IMR-90 (cell line): ENCODE measurements at places on chromosomes 4 and X.
A peak's percentile ranks its signal among the peaks of the same experiment; 100 is the strongest.

DNA sequence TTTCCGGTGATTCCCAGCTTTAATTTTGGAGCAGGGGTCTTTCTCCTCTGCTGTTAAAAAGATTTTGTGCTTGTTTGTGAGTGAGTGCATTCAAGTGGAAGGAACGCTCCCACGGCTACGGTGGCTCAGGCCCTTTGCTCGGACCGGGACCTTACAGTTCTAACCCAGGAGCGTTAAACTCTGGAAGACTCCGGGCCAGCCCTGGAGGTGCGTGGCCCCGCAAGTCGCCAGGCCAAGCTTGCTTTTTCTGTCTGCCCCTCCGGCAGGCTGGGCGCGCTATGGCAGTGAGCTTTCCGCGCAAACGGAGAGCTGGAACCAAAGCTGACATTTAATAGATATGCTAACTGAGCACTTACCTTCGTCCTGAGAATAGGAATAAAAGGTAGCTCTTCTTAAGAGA is 18.3 kb upstream of the PITX2 start:
- H3K4me3 ChIP-seq: no peak overlapping the region
- H3K4me1 ChIP-seq: peaks cover 2% of the 10 kb centered on the region; the same call in 1 of the 2 replicates
- DNase-seq: no peak

GRCh38 chrX:16394290-16394689 is 227.0 kb downstream of the MAGEB17 start:
- no peaks in the 10 kb centered on the region; the same call in 1 of the 2 replicates for H3K27me3 ChIP-seq
- no peaks in the 10 kb centered on the region for H3K36me3 ChIP-seq
- peaks cover 2% of the 10 kb centered on the region; the same call in 1 of the 2 replicates for H3K4me1 ChIP-seq
- H3K4me3 ChIP-seq: no peak overlapping the region
- no peak for DNase-seq

GRCh38 chr4:15718959-15719358 is 16.1 kb downstream of the BST1 start:
- no peaks in the 10 kb centered on the region for H3K27me3 ChIP-seq
- no peak for DNase-seq
- no peak overlapping the region for H3K4me3 ChIP-seq
- no peaks in the 10 kb centered on the region for H3K36me3 ChIP-seq

- H3K4me3 ChIP-seq: no peak overlapping the region
- DNase-seq: no peak
- no peak overlapping the region for H3K27ac ChIP-seq
- no peaks in the 10 kb centered on the region for H3K4me1 ChIP-seq
Observed at GRCh38 chr4:99276417-99276816, 14.4 kb downstream of the ADH1A start.

DNA sequence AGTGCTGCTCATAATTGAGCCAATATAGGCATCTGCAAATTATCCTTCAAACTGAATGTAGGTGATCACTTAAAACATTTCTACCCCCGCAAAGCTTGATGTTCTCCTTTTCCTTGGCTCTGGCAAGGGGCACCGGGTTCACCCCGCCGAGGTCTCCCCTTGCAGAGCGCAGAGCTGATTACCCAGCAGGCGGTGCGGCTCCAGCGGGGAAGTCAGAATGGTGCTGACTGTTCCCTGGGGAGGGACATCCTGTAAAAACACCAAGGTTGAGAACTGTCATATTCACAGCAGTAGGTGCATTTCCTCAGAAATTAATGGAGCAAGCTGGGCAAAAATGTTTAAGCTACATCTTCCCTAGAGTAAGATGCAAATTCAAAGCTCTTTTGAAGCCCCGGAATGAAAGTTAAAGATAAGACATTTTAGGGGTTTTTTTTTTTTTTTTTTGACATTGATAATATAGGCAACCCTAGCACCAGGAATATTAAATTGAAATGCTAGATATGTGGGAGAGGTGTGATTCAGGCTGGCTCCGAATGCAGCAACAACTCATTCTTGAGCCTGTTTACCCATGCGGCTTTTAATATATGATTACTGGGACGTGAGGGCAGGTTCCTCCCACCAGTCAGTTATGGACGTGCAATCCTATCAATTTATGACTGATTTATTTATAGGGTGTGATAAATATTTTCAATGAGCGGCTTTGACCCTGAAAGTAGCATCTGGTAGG is 767.3 kb upstream of the TENM3 start:
- H3K27me3 ChIP-seq: no peaks in the 10 kb centered on the region
- no peaks in the 10 kb centered on the region for H3K4me1 ChIP-seq
- H3K4me3 ChIP-seq: 0 out of 2 replicates have a peak overlapping the region, but pooled peaks have one; percentile 16
- H3K36me3 ChIP-seq: no peaks in the 10 kb centered on the region
- H3K27ac ChIP-seq: no peak overlapping the region

DNA sequence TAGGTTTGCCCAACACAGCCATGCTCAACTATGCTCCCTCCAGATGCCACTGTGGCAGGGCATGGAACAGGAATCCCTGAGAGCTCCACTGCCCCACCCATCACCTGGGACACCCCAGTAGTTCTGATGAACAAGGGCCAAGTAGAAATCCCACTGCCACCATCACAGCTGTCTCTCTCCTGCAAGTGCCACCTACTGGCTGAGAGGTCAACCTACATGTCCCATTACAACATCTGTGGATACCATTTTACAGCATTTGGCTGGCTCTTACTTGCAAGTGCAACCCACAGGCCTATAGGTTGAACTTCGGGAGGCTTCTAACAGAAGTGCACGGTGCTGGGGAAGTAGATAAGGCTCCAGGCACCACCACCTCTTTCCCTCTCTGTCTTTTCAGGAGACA is 142.5 kb downstream of the CXXC4 start:
- no peaks in the 10 kb centered on the region for H3K36me3 ChIP-seq
- H3K4me3 ChIP-seq: no peak overlapping the region
- H3K27ac ChIP-seq: no peak overlapping the region

DNA sequence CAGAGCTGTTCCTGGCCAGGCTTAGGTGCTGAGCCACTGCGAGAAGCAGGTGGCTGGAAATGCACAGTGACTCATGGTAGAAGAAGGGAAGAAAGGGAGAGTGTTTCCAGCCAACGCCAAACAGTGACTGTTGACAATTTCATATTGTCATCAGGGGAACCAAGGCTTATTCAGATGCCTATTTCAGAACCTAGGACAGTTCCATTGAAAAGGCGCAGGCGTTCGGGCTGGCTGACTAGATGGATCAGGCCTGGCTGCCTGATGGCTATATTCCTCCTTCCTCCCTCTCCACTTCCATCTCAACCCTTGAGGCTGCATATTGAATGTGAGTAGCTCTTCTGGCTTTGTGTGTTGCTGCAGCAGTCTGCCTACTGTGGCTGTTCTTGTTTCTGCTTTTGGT is 73.0 kb upstream of the FRMPD4 start:
- peak; percentile 28 for DNase-seq
- H3K27me3 ChIP-seq: no peaks in the 10 kb centered on the region
- H3K4me3 ChIP-seq: no peak overlapping the region
- no peaks in the 10 kb centered on the region for H3K4me1 ChIP-seq

GRCh38 chr4:152164561-152164960 is 371.3 kb downstream of the FBXW7 start:
- H3K4me1 ChIP-seq: no peaks in the 10 kb centered on the region
- peaks cover 23% of the 10 kb centered on the region for H3K27me3 ChIP-seq
- no peak overlapping the region for H3K27ac ChIP-seq
- DNase-seq: no peak
- no peak overlapping the region for H3K4me3 ChIP-seq
- H3K36me3 ChIP-seq: no peaks in the 10 kb centered on the region

DNA sequence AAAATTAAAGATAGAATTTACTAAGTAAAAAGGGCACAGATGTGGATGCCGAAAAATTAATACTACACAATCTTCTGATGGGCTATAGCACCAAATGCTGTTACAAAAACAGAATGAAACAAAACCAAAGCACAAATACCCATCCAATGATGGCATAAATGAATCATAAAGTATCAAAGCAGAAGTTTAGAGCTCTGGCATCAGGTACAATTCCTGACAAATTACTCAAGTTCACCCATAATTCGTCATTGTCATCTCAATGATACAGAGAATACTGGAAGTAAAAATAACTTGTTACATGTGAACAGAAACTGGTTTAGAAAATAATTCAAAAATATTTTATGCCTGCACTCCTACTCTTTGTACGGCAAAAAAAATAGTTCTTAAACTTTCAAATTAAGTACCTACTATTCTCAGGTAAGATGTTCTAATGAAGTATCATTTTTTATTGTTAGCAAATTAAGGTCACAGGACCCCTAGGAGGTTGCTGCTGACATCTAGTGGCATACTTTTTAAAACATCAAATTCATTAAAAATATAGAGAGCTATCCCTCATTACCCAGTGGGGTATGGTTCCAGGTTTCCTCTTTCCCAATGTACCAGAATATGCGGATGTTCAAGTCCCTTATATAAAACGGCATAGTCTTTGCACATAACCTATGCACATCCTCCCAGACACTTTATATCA is 126.1 kb downstream of the INPP4B start:
- no peaks in the 10 kb centered on the region for H3K36me3 ChIP-seq
- no peaks in the 10 kb centered on the region for H3K27me3 ChIP-seq
- H3K4me3 ChIP-seq: no peak overlapping the region
- H3K4me1 ChIP-seq: no peaks in the 10 kb centered on the region
- peak; percentile 21 for DNase-seq

DNA sequence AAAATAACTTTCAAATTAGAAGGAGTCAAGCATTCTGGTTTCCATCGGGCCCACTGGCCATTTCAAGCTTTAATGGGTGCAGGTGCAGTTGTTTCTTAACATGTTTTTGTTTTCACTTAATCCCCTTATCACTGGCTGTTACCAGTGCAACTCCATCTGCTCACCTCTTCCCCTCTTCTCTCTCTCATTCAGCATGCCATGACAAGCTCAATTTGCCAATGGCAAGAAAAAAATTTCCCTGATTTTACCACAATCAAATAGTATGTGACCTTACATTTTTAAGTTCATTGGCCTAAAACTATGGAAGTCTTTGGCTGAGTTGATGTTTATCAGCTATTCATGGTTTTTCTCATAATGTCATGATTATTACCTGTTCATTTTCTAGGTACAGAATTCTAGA is 299.1 kb upstream of the BMP3 start:
- DNase-seq: no peak
- no peak overlapping the region for H3K4me3 ChIP-seq
- H3K4me1 ChIP-seq: no peaks in the 10 kb centered on the region
- no peaks in the 10 kb centered on the region for H3K36me3 ChIP-seq

DNA sequence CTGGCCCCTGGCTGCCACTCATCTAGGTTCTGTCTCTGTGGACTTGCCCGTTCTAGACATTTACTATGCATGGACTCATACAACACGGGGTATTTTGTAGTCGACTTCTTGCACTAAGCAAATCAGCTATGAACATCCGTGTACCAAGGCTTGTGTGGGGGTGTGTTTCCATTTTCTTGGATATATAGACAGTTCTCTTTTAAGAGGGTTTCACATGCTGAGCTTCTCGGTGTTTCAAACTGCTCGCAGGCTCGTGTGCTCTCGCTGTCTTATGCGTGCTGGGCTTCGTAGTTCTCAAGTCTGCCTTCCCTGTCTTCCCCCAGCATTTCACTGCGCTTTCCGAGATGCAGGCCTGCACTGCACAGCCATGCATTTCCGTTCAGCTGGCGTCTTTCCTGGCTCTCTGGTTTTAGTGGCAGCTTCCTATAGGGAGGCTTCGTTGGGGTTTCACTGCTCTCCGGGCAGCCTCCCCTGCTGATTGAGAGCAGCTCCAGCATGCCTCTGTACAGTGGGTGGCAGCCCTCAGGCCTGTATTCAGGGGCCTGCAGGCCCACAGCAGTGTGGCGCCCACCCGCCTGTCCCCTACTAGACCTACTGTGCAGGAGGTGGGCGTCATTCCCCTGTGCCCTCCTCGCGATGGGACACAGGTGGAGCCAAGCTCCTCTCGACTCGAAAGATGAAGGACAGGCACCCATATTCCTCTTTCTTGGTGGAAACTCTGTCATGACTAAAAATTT is 27.6 kb downstream of the ZBTB49 start:
- no peak for DNase-seq
- peaks cover 47% of the 10 kb centered on the region for H3K36me3 ChIP-seq
- no peaks in the 10 kb centered on the region for H3K27me3 ChIP-seq
- no peak overlapping the region for H3K27ac ChIP-seq
- no peaks in the 10 kb centered on the region for H3K4me1 ChIP-seq

GRCh38 chr4:97330917-97331316 is 812.4 kb downstream of the STPG2 start:
- no peak for DNase-seq
- H3K4me1 ChIP-seq: no peaks in the 10 kb centered on the region
- no peak overlapping the region for H3K27ac ChIP-seq
- H3K36me3 ChIP-seq: no peaks in the 10 kb centered on the region

GRCh38 chr4:87209696-87210095 is 10.7 kb downstream of the KLHL8 start:
- no peak for DNase-seq
- H3K4me3 ChIP-seq: no peak overlapping the region
- no peak overlapping the region for H3K27ac ChIP-seq
- H3K27me3 ChIP-seq: no peaks in the 10 kb centered on the region
- H3K4me1 ChIP-seq: peaks cover 7% of the 10 kb centered on the region

DNA sequence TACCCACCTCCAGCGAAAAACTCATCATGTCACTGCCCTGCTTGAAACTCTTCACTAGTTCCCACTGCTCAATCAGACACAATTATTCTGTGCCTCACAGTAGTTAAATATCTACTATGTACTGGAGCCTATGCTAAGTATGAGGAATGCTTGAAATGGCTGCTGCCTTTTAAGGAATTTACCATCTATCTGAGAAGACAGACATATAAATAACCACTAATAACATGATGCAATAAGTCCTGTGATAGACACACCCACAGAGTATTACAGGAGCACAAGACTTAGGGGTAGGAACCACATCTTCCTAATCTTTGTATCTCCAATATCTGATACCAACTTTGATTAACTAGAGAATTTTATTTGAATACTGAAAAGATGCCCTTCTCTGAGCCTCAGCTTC is 21.1 kb downstream of the SLC25A53 start:
- no peaks in the 10 kb centered on the region for H3K36me3 ChIP-seq
- no peak overlapping the region for H3K4me3 ChIP-seq
- H3K27me3 ChIP-seq: peaks cover 2% of the 10 kb centered on the region; the same call in 1 of the 2 replicates
- H3K27ac ChIP-seq: no peak overlapping the region

GRCh38 chrX:13373431-13374187 is 53.8 kb upstream of the ATXN3L start:
- H3K27ac ChIP-seq: peak overlapping the region; percentile 100; the same call in 1 of the 2 replicates
- H3K27me3 ChIP-seq: no peaks in the 10 kb centered on the region
- no peak overlapping the region for H3K4me3 ChIP-seq
- H3K4me1 ChIP-seq: peaks cover 8% of the 10 kb centered on the region
- no peaks in the 10 kb centered on the region for H3K36me3 ChIP-seq

DNA sequence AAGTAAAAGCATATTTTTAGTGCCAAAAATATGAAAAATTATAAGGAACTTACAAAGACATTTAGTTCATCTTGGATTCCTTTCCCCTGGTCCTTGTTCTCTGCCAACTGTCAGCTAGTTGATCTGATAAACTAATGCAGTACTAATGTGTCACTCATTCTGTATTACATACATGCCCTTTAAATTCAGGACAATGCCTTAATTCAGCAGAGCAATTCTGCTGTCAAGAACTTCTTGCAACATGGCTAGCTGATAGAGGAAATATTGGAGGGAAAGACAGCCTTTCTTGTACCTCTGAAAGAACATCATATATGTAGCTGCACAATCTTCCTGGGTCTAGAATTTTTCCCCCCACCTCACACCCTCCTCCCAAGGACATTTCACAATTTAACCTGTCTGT is 480.1 kb downstream of the RPA4 start:
- no peaks in the 10 kb centered on the region for H3K4me1 ChIP-seq
- no peaks in the 10 kb centered on the region for H3K27me3 ChIP-seq
- H3K27ac ChIP-seq: no peak overlapping the region
- no peaks in the 10 kb centered on the region for H3K36me3 ChIP-seq
- DNase-seq: no peak
- H3K4me3 ChIP-seq: no peak overlapping the region

GRCh38 chr4:48985976-48986653 is at the start of gene CWH43:
Gene CWH43 (plus strand): TSS chr4:48986275. CDS start chr4:48986430, 155 bp downstream.
- no peak for DNase-seq
- H3K4me1 ChIP-seq: no peaks in the 10 kb centered on the region
- no peak within 1 kb of the TSS for H3K4me3 ChIP-seq
- no peaks in the 10 kb centered on the region for H3K36me3 ChIP-seq
- H3K27me3 ChIP-seq: peaks cover 29% of the 10 kb centered on the region
